ENCODE measurements at places on chromosomes 7 and 10.

DNA sequence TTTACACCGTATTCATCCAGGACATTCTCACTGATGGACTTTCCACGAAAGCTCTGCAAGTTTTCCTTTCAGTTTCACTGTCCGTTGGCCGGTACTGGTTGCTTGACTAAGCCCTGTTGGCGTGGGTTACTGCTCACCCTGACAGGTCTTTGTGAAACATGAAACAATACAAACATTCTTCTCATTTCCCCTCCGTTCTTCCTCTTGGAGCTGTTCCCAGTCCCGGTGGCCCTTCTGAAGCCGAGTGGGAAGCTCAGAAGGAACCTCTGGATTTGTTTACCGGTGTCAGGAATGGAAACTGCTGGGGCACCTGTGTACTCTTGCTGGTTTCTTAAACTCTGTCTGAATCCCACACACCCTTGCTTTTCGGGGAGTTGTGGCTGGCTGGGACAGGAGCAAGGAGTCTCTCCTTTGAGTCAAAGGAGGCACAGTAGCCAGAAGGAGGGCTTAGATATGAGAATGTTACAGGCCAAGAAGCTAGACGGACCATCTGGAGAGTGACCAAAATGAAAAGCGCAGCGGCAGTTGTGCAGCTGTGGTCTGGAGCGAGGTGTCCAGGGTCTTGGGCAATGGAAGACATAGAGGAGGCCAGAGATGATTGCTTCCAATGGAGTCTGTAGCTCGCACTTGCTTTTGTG lies 45.7 kb downstream of the LYZL2 start:
- peak; percentile 62 for DNase-seq

DNA sequence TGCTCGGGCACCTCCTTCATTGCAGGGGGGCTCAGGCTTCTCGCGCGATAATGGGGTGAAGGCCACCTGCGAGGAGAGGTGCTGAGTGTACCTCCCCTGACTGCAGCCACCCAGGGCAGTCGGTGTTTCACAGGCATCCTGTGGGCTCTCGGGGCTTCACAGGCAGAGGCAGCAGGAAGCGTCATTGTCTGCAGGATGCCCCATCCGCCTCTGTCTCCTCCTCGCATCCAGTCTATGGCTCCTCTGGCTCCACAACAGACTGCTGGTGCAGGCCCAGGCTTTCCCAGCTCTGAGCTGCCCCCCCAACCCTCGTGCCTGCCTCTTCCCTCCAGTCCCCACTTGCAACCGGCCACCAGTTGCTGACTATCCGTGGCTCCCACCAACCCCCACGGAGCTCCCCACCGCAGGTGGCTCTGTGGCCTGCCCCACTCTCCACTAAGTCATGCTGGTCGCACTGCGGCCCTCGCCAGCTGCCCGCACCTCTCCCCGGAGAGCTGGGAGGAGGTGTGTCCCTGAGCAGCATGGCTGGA lies 36.5 kb downstream of the CAMK2B start:
- no peak for DNase-seq

- no peak for DNase-seq
Observed at GRCh38 chr7:134029-134428, 58.3 kb upstream of the FAM20C start.

GRCh38 chr7:6571160-6571779 lies 6.0 kb upstream of the ZDHHC4 start:
- no peak for DNase-seq

- DNase-seq, result no peak
Observed at GRCh38 chr10:28467615-28468014, 65.3 kb upstream of the WAC start.

DNA sequence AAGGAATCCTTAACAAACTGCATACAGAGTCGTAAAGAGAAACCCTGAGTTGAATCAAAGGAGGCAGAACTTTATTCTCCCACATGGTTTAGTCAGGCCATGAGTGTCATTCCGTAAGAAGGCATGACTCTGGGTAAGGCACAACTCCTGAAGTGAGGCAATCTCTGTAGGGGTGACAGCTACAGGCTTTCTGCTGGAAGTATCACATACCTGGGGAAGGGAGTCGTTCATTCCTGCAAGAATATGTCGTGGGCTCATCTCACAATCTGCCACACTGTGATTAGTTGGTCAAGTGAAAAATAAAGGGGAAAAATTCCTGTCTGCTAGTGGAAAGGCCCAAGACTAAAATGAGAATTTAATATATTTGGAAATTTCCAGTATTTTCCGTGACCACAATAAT lies 392.6 kb downstream of the POM121L12 start:
- DNase-seq, result no peak

DNA sequence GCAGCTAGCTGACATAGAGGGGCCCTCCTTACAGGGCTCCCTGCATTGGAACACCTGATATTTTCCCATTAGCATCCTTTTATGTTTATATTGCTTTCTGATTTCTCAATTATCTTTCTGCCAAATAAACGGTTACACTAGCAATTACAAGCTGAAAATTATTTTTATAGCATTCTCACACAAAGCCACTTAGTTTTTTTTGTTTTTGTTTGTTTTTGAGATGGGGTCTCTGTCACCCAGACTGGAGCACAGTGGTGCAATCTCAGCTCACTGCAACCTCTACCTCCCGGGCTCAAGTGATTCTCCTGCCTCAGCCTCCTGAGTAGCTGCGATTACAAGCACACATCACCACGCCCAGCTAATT lies 9.9 kb upstream of the ZC3HAV1 start:
- no peak for DNase-seq

DNA sequence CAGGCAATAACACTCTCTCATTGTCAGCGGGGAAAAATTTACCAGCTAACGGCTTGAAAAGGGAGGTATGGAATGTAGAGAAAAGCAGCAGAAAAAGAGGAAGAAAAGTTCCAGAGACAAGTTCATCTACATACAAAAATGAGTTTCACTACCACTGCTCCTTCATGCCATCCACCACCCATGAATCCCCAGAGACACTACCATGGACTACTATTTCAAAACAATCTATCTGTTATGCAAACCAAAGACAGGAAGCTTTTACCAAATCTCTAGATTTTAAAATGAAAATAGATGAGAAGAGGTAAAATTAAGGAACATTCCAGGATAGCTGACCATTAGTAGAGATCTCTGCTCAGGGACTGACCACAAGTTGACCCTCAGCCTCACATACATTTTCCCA lies 189.0 kb upstream of the GRM3 start:
- no peak for DNase-seq

- no peak for DNase-seq
Observed at GRCh38 chr7:64879800-64880199, 23.3 kb upstream of the ZNF273 start.

GRCh38 chr7:24192053-24192452 lies 91.9 kb upstream of the NPY start:
- no peak for DNase-seq

GRCh38 chr10:122984708-122985107 lies 4.5 kb downstream of the PSTK start:
- no peak for DNase-seq

DNA sequence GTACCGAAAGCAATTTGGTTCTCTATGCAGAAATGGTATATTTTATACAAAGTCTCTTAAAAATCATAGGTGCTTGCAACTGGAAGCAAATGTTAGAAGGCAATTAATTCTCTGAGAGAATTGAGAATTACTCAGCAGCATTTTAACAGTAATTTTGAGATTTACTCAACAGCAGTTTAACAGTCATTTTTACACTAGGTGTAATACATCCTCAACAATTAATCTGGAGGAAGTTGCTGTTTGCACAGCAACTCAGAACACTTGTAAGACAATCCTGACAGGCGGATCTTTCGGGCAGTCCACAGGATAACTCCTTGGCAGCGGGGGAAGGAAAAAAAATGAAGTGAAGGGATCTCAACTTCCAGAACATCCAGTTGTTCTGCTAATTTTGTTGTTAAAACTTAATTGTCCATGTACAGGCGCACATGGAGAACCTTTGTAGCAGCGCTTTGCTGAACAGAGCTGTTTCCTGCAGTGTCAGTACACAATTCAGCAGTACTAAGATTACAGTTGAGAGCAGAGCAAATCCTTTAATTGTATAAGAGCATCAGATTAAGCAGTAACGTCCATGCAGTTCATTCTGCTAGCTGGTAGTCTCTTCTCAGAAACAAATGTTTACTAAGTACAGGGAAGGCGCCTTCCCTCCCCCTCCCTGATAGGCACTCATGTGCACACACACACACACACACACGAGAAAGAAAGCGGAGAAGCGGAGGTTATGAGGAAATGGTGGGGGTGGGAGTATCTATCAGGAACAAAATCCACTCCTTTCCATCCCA lies 43.8 kb downstream of the ENO4 start:
- DNase-seq, result no peak

GRCh38 chr10:86388119-86388704 lies 21.6 kb upstream of the GRID1 start:
- no peak for DNase-seq

- DNase-seq, result peak; percentile 98
Observed at GRCh38 chr10:51832652-51833383, 133.4 kb upstream of the CSTF2T start.

GRCh38 chr10:130140425-130140824 lies 4.2 kb downstream of the GLRX3 start:
- DNase-seq, result no peak

DNA sequence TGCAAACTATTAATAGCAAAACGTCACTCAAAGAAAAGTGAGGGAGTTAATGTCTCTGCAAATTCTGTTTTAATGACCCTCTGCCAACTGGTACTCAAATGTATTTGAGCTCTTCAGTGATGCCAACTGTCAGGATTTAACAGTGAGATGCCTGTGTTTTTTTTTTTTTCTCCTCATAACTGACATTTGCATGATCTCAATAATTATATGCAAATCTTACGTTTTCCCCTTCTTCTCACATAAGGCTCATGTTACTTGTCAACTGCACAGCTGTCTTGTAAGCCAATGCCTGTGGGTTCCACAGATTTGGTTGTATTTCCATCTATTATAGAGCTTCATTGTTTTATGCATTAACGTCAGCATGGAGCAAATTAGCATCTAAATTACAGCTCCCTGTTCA lies 38.2 kb downstream of the PPP1R3A start:
- DNase-seq, result no peak

GRCh38 chr7:108628678-108629077 lies 59.0 kb downstream of the DNAJB9 start:
- DNase-seq, result no peak

DNA sequence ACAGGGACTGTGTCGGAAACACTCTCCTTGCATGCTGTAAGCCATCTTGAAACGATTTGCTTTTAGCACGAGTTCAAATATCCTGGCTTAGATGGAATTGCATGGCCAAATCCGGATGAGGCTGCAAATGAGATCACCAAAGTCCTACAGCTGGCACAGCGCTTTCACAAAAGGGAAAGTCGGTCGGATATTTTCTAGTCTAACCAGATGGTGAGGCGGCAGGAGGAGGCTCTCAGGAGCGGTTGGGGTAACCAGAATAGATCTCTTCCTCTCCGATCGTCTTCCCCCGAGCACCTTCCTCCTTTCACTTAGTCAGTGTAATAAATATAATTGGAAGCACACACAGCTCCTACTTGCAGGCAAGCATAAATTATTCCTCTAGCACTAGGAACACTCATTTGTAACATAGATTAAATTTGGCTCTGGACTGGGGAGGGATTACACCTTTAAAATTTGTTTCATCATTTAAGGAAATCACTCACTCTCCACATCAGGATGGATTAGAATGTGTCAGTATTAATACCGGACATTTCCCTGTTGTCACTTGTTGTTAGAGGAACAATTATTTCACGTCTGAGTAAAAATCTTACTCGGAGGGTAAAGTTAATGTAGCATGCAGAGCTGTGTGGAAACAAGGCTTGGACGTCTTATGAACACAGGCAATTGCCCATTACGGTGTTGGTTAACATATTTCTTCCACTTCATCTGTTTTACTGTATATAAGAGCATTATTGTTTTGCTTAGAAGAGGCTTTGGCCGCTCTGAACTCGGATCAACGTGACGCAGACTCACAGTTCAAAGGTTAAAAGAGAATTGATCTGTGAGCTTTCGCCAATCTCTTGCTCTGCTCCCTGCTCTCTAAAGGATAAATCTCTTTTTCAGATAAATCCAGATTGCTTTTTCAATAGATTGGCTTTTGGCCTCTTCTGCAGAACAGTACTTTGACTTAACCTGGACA lies 857.9 kb downstream of the TYW1 start:
- no peak for DNase-seq

GRCh38 chr10:95730233-95730632 lies 25.7 kb upstream of the ENTPD1 start:
- DNase-seq, result no peak

DNA sequence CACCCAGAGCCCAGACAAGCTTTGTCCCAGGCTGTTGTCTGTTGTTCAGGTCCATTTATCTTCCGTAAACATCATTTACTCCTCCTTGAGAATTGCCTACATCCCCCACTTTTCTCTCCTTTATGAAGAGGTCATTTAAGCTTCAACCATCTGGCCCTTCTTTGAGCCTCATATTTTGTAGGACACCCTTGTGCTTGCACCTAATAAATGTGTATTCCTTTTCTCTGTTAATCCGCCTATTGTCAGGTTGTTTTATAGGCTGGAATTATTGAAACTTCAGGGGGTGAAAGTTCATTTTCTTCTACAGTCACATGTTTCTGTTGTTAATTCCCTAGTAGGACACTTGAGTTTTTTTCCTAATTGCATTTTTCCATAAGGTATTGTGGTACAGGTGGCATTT lies 19.6 kb upstream of the CTTNBP2 start:
- DNase-seq, result no peak

GRCh38 chr10:65898055-65898454 lies 1027.8 kb upstream of the LRRTM3 start:
- no peak for DNase-seq

GRCh38 chr10:112526139-112526538 lies 79.1 kb downstream of the VTI1A start:
- no peak for DNase-seq

Data from SK-MEL-5 (cell line).